ENCODE measurements at places on chromosomes 2 and 18.

GRCh38 chr2:118146315-118147283 is 58.3 kb downstream of the INSIG2 start:
- DNase-seq: no peak

DNA sequence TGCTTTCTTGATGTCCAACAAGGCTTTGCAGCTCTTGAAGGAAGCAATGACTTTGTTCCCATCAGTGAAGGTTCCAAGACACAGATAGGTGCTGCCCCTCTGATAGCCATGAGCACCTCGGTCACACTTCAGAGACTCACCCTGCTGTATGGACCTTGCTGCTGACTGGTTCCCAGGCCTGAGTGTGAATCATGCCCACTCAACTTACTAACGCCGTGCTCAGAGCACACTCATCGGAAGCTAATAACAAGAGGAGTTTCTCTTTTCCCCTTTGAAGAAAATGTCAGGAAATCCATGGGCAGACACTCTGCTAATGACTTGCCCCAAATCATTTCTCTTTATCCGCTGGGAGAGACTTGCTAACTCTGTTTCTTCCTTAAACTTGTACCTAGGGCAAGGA is 83.8 kb upstream of the ARL4C start:
- DNase-seq: no peak

DNA sequence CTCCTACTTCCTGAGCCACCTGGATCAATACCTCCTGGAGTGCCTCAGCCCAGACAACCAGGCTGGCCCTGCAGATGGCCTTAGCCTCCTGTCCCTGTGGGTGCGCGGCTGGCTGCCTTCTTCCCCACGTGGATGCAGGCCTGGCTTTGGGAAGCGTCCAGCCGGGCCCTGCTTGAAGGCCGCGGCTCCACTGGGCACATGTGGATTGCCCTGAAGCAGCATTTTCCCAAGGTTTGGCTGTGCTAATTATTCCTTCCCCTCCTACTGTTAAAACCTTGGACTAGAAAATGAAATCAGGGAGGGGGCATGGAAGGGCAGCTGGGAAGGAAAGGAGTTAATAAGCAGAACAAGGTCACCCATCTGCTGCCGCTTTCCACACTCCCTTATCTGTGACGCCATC is 143.0 kb upstream of the GATA6 start:
- DNase-seq: no peak

DNA sequence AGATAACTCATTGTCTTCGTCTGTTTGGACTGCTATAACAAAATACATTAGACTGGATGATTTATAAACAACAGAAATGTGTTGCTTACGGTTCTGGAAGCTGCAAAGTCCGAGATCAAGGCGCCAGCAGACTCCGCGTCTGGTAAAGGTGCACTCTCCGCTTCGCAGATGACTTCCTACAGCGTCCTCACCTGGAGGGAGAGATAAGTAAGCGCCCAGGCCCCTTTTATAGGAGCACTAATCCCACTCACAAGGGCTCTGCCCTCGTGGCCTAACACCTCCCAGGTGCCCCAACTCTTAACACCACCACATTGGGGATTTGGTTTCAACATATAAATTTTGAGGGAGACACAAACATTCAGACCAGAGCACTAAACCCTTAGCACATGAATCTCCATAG is 51.3 kb downstream of the SERTAD2 start:
- no peak for DNase-seq

GRCh38 chr2:129910446-129911362 is 68.8 kb upstream of the RAB6C start:
- no peak for DNase-seq

GRCh38 chr2:862355-862687 is 88.3 kb upstream of the SNTG2 start:
- no peak for DNase-seq

DNA sequence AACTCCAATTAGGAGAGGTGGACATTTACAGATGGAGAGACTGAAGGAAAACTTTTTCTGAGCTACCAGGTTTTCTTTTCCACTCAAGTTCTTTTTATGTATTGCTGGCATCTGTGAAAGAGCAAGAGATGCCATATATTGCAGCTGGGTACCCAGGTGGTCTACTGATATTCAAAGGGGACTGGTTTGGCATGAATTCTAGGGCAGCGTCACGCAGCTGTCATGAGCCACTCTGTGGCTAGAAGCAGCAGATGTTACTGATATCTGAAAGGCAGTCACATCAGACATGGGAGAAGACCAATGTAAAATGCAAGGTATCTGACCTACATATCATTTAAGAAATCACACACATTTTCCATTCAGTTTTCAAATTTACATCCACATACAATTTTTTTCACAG is 408.8 kb downstream of the GALNT13 start:
- no peak for DNase-seq

DNA sequence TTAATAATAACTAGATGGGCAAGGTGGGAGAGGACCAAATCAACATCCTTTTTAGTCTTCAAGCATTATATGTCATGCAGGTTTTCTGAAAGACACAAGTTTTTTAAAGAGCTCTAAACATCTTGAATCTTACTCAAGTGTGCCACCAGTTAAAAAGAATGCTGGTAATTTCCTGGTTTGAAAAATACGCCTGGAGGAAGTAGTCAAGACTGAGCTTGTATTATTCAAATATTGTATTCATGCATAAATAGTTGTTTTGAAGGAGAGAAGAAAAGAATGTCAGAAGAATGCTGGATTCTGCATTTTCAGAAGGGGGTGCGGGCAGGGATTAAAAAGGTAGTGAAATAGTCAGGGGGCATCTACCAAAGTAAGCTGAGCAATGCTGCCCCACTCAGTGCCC is 90.7 kb downstream of the WDPCP start:
- DNase-seq: no peak

DNA sequence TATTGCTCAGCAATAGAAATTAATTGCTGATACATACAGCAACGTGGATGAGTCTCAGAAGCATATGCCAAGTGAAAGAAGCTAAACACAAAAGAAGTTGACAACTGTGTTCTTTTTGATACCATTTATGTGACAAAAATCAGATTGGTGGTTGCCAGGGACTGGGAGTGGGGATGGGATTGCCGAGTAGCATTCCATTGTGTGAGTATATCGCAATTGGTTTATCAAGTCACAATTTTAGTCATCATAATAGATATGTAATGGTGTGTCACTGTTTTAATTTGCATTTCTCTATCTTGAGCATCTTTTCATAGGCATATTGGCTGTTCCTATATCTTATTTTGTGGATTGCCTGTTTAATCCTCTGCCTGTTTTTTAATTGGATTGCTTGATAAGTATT is 20.9 kb downstream of the STRADB start:
- DNase-seq: no peak

GRCh38 chr18:22293417-22293816 is 124.0 kb downstream of the GATA6 start:
- DNase-seq: no peak

- DNase-seq: no peak
These were observed 7.3 kb downstream of the FARP2 start for GRCh38 chr2:241363426-241363825.

- no peak for DNase-seq
These were observed 65.3 kb downstream of the PMS1 start for GRCh38 chr2:189849550-189849949.

DNA sequence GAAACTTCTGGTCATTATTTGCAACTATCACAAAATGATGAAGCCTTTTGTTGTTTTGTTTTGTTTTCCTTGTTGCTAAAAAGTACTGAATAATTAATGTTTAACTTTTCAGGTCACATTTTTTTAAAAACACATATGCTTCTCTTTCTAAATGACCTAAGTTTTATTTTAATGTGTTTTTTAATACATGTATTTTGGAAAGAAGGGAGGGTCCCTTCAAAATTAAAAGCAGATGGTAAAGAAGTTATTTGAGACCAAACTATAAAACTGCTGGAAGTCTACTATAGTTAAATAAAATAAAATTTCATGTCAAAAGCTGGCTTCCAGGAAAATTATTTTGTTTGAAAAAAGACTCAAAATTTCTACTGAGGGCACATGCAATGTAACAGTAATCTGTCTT is 39.5 kb upstream of the ASNSD1 start:
- no peak for DNase-seq

- DNase-seq: peak; percentile 72
These were observed 18.5 kb upstream of the NTSR2 start for GRCh38 chr2:11688222-11689069.

- peak; percentile 86 for DNase-seq
These were observed at the start of gene DUSP28 for GRCh38 chr2:240560084-240560479. Gene DUSP28 (plus strand): TSS chr2:240560357. CDS start chr2:240560685, 328 bp downstream.

- DNase-seq: no peak
These were observed 47.7 kb upstream of the NR4A2 start for GRCh38 chr2:156380117-156380645.

GRCh38 chr18:25005541-25006403 is 346.2 kb downstream of the ZNF521 start:
- DNase-seq: no peak

GRCh38 chr18:44180683-44181082 is 500.0 kb upstream of the SETBP1 start:
- DNase-seq: no peak

Data from GM12891 (cell line).